ENCODE measurements at places on chromosomes 5 and 9.

DNA sequence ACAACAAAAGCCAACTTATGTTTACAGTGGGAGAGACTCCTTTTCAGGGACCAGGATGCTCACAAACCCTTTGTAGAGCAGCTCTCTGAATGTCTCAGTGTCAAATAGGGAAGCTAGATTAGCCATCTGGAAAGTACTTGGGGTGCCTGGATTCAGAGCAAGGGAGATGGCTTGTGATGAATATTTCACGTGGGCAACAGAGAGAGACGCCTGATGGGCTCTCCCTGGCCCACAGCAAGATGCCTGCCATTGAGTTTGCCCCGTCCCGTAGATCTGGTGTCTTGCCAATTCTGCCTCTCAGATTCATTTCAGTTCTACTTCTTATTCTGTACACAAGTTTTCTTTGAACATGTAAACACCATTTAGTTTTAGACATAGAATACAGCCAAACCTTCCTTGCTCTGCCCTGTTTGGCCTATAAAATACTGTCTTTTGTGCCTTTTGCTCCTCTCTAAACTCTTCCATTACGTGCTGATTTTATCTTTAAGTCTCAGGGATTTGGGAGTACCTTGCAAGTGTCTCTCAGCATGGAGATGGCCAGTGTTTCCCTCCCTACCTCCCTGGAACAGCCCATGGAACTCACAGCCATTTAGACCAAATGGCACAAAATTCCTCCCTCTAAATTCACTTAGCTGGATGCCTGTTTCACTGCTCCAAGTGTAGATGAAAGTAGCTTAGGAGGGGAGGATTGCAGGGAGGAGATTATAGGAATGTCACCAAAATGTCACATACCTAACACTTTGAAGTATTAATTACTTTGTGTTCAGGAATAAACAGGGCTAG is 234.3 kb downstream of the SAXO1 start:
- DNase-seq: no peak

DNA sequence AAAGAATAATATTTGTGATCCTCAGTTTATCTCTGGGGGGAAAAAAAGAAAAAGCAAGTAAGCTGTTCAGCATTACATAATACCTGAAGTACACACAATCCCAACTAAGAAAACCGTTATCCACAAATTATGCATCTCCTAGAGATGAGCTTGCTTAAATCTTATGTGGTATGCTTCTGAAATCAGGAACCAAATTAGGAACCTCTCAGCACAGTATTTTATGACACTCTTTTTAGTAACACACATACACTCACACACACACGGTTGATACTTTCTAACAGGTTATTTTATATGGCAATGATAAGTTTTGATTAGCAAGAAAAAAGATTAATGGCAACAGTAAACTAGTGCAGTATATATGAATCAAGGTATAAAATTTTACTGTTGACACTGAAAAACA is 1.2 kb upstream of the ZNF510 start:
- DNase-seq: no peak

DNA sequence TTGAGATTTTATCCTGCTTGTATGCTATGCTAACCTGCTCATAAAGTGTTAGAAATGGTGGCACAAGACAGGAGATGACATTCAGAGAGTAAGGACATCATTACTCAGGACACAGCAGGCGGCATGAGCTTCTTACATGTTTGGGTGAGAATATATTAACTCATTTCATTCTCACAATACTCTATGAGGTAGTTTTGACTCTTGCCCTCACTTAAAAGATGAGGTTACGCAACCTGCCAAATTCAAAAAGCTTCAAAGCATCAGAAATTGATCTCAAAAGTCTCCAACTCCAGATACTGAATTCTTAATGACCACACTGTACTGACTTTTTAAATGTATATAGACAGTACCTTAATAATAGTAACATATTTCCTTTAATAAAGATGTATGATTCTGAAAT is 60.8 kb downstream of the CDH18 start:
- no peak for DNase-seq

- DNase-seq: no peak
Measured at GRCh38 chr9:84542554-84542953, 127.0 kb upstream of the NTRK2 start.

GRCh38 chr5:24735284-24735683 is 90.5 kb upstream of the CDH10 start:
- no peak for DNase-seq

Data from SIG-M5 (cell line).